ENCODE measurements at places on chromosomes 12 and 14. TPM values are rescaled to one million over a fixed set of nuclear protein-coding genes. Genes with fewer than 3 reads are reported as not detected.

The BCL2L2 gene
- total RNA-seq, result 48.8 TPM

The ANG gene
- 114 TPM for total RNA-seq

The NFATC4 gene
- total RNA-seq, result 53.3 TPM

The SMIM41 gene
- total RNA-seq, result 1.9 TPM

The KIF5A gene
- not detected for total RNA-seq

DNA sequence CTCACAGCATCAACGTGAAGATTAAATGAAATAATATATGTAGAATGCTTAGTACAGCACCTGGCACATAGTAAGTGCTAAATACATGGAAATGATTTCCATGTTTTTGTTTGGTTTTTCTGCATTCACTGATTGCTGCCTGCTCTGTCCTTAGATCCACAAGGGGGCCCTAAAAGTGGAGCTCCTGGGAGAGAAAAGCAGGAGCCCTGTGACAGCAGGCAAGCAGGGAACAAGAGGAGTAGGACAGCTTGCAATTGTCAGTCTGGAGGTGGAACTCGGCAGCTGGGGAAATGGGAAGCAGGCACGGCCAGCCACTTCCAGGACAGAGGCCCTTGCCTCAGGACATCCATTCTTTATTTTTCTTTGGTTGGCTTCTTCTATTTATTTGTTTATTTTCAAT is 292.9 kb downstream of the BMP4 start:
- no peak for DNase-seq

- DNase-seq, result no peak
Observed at GRCh38 chr12:74890237-74890599, 319.4 kb downstream of the KCNC2 start.

GRCh38 chr14:64611358-64612020 is 61.7 kb downstream of the PPP1R36 start:
- DNase-seq, result no peak

- no peak for DNase-seq
Observed at GRCh38 chr12:39161465-39162085, 256.2 kb upstream of the CPNE8 start.

GRCh38 chr12:57078519-57079404 is at the start of gene NEMP1:
Gene NEMP1, minus strand, starts transcription at chr12:57078791. Its CDS starts 46 bp downstream, at chr12:57078745.
- peak; percentile 88 for DNase-seq

DNA sequence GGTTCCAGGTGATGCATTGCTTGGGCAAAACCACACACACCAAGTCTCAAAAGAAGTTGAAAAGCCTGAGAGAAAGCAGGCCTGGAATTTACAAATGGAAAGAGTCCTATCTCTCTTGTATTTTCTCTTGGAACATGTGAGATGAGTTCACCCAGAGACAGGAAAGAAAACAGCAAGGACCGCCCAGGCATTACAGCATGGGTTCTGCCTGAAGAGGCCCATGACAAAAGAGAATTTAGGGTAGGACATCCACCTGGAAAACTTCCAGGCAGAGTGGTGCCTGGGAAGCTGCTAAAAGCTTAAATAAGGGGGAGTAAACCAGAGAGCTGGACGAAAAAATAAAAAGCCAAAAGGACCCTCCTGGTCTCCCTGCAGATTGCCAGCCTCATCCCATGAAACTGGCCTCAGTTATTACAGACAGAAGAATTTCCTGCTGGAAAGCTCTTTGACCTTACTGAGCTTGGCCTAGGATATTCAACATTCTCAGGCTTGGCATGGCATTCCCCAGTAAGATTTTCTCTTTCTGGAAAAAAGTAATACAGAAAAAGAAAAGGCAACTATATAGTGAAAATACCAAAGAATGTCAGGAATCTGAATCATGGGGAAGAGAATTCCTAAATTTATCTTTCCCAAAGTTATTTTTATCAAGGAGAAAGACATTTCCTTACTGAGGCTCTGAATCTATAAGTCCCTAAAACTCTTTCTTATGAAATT is 121.3 kb upstream of the NUDT4 start:
- no peak for DNase-seq

- DNase-seq, result no peak
Observed at GRCh38 chr12:45666816-45667215, 62.7 kb upstream of the ARID2 start.

GRCh38 chr14:23984891-23985602 is 3.7 kb upstream of the DHRS4L2 start:
- no peak for DNase-seq

- no peak for DNase-seq
Observed at GRCh38 chr12:49000346-49000745, 1.2 kb upstream of the DDN start.

DNA sequence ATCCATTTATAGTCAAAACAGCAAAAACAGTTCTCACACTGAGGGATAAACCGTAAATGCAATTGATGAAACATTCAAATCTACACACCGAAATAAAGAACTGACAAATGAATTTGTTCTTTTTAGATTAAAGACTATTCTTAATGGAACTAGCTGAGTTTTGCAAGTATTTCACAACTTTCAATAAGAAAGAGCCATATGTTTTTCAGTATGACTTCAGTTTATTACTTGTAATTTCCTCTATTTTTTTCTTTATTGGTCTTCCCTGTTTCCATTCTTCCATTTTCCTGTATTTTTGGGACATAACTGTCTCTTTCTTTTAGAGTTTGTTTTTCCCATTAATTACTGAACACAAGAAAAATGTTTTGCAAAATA is 4.3 kb downstream of the BCAT1 start:
- DNase-seq, result no peak

DNA sequence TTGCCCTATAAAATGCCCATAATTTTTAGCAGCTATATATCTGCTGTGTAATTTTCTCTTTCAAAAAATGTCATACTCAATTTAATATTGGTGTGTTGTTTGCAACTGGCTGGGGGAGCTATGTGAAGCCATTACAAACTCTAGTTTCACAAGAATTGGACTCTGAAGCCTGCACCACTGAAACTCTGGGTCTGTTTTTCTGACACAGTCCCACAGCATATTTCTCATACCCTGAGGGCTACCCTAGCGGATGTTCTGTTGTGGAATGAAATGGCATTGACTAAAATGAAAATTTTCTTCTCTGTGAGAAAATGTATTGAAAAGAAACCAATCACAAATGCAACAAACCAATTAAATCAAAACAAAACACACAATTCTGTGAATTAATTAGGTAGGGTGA is 284.6 kb upstream of the NPAS3 start:
- no peak for DNase-seq

GRCh38 chr14:25944020-25944419 is 653.8 kb downstream of the NOVA1 start:
- no peak for DNase-seq

DNA sequence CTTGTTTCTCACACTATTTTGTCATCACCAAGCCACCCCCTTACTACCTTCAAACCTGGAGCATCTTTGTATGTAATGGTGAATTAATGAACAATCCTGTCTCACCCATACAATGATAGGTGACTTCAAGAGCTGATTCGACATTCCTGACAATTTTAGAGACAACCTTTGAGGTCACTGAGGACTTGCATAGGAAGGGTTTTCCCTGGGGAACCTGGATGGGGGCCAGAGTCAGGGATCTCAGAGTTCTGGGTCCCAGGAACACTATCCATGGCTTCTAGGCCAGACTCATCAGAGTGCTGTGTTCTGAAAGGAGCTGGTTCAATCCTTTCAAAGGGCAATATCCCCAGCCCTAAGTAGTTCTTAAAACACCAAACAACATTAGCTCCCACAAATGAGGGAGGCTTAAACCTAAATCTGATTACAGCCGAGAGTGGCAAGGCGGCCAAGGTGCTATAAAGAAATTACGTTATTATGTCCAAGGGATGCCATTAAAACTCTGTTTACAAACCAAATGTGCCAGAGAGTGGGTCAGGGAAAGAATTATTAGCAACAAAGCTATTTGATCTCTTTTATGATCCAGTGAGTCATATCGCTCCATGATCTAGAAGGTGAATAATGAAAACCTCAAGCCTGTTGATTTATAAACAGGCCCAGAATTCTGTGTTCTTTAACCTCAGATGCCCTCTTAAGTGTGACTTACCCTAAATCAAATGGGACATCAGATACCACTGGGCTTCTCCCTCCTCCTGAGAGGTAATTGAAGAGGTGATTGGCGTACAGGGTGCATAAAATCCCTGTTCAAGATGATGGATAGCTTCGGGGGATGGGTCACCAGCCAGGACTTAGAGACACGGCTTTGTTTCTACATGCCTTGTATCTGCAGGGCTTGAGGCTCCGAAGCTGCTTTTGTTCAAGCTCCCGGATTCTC is 230.2 kb upstream of the TBX3 start:
- no peak for DNase-seq
